GM19239 (cell line): ENCODE measurements at places on chromosomes 7 and 10.

GRCh38 chr7:47277321-47277781 is 304.6 kb downstream of the TNS3 start:
- DNase-seq = no peak

DNA sequence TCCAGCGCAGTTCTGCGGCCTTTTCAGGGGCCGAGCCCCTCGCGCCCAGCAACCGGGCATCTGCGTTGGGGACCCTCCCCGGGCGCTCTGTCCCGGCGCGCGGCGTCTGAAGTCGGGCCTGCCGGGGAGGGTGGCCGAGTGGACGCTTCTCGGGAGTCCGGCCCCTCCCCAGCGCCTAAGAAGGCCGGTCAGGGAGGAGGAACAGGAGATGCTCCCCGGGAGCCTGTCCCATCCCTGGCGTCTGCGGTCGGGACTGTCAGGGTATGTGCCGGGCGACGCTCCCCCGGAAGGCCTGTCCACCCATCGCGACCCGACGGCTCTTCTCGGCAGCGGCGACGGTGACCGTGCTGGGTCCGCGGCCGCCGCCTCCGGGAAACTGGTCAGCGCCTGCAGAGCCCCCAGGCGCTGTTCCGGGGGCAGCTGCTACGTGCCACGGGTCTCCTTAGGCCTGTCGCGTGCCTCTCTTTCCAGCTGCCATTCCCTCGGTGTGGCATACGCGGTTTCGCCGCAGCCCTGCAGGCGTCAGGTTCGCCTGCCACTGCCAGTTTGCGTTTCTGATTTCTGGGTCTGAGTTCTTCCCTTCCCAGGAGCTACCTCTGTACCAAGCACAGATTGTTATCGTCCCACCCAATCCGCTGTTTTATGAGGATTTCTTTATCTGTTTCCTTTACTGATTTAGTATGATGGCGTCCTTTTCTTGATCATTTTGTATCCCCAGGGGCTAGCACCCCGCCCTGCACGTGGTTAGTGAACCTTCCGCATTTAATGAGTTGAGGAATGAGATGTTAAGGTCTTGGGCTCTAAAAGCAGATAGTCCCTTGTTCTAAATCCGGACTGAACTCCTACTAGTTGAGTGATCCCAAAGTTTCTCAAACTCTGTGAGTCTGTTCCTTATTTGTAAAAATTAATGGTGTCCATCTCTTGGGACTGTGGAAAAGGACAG is 782 bp downstream of the IFIT5 start:
- DNase-seq = no peak

DNA sequence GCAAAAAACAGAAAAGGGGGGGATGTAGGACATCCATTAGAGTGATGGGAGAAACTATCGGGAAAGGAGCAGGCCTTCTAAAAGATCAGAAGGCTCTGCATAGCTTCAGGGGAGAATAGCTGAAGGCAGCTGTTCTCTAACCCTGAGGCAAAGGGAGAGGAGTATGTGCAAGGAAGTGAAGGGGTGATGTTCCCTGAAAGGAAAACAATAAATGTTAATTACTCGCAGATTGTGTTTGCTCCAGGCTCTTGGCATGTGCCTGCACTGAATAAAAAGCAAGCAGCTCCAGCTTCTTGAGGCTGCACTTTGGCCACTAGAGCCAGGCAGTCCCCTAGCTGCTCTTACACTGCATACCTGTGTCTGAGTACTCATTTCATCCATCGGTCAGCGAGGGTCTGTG is 14.4 kb upstream of the STARD3NL start:
- DNase-seq = no peak

DNA sequence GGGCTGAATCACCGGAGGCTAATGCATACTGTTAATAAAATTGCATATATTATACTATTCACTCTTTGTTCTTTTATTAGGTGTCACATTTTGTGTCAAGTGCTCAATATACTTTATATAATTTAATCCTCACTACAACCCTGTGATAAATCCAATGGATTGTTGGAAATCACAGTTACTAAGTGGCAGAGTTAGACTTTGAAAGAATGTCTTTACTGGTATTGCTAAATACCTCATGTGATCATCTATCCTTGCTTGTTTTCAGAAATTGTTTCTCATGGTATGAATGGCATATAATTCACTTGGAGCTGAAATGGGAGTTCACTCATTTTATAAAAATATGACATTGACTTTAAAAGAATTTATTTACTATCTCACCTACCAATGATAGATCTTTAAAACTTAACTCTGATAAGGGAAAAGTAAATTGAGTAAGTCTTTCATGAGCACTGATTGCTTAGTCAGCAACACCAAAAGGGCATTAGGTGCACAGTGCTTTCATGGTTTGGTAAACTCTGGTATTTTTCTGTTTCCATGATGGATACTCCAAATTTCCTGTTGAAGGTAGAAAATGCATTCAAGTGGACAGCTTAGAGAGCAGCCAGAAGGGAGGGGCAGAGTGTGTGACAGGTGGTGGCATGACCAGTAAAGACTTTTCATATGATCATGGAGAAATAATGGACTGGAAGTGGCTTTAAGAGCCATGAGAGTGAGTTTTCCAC is 22.6 kb downstream of the ENKUR start:
- DNase-seq = no peak

- no peak for DNase-seq
Measured at GRCh38 chr7:17357952-17358351, 59.5 kb downstream of the AHR start.

GRCh38 chr10:125164421-125164820 is 4.1 kb upstream of the CTBP2 start:
- no peak for DNase-seq

DNA sequence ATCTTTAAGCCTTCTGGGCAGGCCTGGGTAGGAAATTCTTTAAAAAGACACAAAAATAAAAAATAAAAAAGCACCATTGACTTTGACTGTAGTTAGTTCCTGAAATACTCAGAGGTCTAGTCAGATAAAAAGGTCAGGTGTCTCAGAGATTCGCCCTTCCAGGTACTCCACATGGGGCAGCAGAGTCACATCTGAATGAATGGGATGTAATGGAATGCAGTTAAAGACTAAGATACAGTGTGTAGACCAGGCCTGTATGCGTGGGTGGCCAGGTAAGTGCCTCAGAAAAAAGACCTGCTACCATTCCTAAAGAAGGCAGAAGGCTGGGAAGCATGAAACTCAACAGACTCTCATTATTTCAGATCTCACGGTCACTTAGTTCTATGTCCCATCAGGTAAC is 68.6 kb upstream of the SEM1 start:
- DNase-seq = no peak

DNA sequence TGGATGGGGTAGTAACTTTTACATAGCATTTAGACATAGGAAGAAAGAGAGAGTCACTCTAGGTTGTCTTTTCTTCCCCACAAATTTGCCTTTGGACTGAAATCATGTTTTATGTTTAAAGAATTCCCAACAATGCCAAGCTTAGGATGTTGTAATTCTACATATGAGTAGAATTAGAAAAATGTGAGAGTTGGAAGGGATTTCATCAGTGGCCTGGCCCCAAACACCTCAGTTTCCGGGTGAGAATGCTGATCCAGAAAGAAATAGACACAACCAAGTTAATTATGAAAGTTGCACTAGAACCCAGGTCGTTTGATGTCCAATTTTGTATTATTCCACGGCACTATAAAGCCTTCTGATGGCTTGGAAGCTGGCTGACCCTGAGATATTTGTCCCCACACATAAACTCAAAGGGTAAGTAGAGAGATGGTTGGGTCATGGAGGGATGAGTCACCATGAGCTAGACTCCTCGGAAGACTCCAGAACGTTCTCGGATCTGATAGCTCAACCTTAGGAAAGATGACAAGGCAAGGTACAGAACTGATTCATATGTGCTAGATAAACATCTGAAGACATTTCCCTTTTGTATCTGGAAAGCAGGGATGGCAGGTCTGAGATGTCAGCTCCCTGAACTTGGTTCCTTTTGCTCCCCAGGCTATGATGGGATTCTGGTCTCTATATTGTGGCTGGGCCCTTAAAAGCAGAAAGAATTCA is 48.8 kb upstream of the SLC35B4 start:
- no peak for DNase-seq

GRCh38 chr10:20173046-20173445 is 356.8 kb downstream of the PLXDC2 start:
- DNase-seq = no peak

- DNase-seq = no peak
Measured at GRCh38 chr10:14749070-14749809, 25.5 kb downstream of the FAM107B start.

DNA sequence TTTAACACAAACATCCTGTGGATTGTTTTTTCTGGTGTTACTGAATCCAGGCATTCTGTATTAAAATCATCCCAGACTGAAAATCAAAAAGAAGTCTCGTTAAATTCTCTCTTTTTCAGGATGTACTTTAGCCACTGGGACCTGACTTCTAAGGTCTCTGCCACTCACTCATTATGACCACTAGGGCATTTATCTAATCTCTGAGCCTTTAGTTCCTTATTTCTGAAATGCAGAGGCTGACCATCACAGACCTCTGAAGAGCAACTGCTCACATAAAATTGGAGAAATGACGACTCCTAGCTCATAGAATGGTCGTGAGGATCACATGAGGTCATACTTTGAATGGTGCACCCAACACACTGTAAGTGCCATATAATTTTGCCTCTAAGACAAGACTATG is 63.2 kb downstream of the KCNMA1 start:
- no peak for DNase-seq

DNA sequence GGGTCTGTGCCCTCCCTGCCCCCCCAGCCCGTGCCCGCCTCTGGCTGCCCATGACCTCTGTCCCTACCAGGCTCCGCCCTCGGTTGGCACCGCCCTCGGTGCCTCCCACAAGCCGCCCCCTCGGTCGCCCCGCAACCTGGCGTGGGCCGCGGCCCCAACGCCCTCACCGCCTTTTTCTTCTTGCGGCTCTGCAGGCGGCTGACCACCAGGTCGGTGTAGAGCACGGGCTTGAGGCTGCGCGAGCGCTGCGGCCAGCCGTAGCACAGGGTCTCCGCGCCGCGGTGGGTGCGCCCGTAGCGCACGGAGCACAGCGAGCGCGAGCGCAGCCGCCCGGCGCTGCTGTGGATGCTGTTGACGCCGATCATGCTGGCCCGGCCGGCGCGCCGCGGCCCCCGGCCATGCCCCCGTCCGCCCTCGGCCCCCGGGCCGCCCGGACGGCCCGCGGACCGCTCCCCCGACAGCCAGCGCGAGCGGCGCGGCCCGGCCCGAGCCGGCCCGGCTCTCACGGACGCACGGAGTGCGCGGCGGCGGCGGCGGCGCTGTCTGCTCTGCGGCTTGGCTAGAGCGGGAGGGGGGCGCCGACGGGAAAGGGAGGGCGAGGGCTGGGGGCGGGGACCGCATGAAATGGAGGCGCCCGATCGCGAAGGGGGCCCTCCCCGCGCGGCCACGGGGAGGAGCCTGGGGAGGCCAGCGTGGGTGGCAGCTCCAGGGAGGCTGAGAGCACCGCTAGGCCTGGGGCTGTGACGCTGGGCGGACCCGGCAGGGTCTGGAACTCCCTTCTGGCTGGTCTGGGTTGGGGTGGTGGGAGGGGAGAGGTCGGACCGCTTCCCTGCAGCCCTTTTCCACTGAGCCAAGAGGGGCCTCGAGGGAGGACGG is 9.6 kb downstream of the PSD start:
- DNase-seq = no peak

- no peak for DNase-seq
Measured at GRCh38 chr7:132495936-132496335, 80.3 kb downstream of the PLXNA4 start.

DNA sequence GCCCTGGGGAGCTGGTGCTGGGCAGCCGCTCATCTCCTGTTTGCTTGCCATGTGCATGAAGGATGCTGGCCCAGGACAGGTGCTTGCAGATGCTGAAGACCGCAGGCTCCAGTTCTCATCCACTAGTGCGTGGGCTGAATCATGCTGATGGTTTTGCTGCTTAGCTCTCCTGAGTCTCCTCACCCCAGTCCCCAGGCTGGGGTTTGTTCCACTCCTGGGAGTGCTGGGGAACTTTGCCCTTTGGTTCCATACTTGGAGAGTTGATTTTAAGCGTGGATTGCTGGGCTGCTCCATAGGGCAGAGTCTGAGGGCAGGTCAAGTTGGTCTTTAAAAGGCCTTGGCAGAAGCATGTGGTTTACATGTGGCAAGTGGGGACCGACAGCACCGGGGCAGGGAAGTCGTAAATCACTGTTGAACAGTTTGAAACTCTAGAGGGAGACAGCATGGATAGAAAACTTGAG is 9.1 kb downstream of the DYNC2I1 start:
- DNase-seq = no peak

- no peak for DNase-seq
Measured at GRCh38 chr7:104106108-104106905, 101.5 kb downstream of the ORC5 start.

DNA sequence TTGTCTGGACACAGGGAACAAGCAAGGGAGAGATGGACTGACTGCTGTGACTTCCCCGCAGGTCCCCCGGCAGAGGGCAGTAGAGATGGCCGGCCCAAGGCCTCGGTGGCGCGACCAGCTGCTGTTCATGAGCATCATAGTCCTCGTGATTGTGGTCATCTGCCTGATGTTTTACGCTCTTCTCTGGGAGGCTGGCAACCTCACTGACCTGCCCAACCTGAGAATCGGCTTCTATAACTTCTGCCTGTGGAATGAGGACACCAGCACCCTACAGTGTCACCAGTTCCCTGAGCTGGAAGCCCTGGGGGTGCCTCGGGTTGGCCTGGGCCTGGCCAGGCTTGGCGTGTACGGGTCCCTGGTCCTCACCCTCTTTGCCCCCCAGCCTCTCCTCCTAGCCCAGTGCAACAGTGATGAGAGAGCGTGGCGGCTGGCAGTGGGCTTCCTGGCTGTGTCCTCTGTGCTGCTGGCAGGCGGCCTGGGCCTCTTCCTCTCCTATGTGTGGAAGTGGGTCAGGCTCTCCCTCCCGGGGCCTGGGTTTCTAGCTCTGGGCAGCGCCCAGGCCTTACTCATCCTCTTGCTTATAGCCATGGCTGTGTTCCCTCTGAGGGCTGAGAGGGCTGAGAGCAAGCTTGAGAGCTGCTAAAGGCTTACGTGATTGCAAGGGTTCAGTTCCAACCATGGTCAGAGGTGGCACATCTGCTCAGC is 6.0 kb downstream of the CYREN start:
- DNase-seq = no peak
